ENCODE measurements at places on chromosomes 13 and 19. TPM values are rescaled to one million over a fixed set of nuclear protein-coding genes. Genes with fewer than 3 reads are reported as not detected.

DNA sequence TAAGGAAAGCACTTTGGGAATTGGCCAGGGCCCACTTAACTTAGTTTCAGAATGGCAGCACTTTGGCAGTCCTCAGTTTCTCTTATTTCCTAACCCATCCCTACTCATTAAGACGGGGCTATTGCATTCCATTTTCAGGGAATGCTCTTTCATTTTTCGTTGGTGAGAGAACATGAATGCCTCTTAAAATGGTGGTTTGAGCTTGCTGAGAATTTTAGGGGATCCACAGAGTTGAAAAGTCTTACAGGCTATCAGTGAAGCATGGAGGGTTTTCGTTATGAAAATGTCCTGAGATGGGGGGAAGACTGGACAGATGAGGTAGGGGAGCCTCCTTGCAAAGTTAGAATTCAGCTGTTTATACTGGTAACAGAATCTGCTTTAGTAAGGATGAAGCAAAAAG, 71.4 kb downstream of the LRCH1 start:
- no peak for DNase-seq

DNA sequence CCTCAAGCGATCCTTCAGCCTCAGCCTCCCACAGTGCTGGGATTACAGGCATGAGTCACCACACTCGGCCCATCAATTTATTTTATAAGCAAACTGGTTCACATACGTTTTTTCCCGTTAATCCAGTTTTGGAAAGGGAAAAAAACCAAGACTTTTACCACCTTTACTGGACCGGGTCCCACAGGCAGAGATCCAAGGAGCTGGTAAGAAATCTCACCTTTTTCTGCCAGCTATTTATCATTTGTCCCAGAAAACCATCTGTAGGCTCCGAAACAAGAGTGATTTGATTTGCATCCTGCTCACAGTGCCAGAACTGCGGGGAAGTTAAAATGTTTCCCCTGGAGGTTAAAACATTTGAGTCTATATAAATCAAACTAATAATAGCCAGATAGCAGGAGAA, 6.3 kb upstream of the FUT2 start:
- no peak for DNase-seq

- no peak for DNase-seq
Observed at GRCh38 chr13:111953546-111954178, 113.3 kb upstream of the SOX1 start.

- DNase-seq: no peak
Observed at GRCh38 chr19:5333581-5334365, 6.8 kb downstream of the PTPRS start.

- DNase-seq: peak; percentile 36
Observed at GRCh38 chr19:43470288-43470687, 4.9 kb upstream of the LYPD3 start.

DNA sequence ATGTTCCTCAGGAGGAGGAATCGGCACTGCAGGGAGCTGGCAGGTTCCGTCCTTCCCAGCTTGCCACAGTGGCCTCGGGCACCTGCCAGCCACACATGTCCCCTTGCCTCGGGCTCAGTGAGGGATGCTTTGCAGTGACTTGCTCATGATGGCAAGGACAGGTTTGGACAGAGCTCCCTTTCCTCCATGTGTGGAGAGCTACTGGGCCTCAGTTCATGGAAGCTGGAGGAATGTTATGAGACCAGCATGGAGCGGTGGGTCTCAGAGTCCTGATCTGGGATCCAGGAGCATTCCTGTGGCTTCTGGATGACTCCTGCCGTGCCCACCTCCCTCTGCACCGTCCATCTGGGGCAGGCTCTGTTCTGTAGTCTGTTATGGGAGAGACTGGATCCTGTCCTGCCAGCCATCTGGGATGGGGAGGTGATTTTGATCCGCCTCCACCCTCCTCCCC, 59.2 kb downstream of the SIPA1L3 start:
- peak; percentile 75 for DNase-seq

- peak; percentile 61 for DNase-seq
Observed at GRCh38 chr13:44293908-44294735, 79.5 kb upstream of the SERP2 start.

- DNase-seq: no peak
Observed at GRCh38 chr13:28624707-28625432, 34.1 kb upstream of the POMP start.

DNA sequence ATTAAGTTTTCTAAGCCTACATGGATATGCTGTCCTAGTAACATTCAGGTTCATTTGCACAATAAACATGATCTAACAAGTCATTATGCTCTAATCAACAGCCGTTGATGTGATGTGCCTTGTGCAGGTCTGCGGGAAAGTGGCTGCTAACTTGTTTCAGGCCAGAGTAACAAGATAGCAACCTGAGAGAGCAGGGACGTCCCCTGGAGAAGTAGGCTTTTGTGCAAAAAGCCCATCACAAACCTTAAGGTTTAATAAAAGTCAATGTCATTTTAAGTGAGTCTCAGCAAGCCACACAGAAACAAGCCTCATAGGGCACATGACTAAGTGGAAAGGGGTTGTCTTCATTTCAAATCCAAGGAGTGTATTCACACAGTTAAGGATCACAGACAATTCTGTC, 17.6 kb downstream of the FOXO1 start:
- no peak for DNase-seq

DNA sequence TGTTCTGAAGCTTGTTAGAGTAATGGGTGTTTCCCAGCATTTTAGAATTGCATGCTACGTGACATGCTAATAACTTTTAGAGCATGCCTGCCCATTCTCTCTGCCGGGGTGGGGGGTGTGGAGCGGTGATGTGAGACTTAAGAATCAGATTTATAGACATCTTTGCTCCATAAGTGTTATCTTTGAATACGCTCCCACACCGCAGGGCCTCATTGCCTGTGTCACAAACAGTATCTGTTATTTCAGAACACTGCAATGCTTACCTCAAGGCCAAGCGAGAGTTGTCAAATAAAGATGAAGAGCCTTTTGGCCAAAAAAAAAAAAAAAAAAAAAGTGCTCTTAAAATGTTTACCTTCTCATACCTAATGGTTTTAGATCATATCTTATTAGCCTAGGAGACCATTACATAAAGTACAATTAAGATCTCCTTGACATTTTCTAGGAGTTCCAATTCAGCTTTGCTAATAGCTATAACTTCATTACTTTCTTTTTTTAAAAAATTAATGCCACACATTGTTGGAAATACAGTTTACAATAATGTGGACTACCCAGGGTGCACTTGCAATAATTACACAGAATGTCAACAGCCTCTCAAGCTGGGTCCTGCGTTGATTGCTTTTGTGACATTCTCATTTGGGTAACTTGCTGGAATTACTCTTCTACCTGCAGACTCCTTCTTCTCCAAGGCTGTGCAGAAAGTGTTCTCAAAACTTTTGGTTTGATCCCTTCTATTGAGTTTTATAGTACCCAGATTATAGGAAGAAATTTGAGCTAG, 525.3 kb downstream of the KLF12 start:
- no peak for DNase-seq

DNA sequence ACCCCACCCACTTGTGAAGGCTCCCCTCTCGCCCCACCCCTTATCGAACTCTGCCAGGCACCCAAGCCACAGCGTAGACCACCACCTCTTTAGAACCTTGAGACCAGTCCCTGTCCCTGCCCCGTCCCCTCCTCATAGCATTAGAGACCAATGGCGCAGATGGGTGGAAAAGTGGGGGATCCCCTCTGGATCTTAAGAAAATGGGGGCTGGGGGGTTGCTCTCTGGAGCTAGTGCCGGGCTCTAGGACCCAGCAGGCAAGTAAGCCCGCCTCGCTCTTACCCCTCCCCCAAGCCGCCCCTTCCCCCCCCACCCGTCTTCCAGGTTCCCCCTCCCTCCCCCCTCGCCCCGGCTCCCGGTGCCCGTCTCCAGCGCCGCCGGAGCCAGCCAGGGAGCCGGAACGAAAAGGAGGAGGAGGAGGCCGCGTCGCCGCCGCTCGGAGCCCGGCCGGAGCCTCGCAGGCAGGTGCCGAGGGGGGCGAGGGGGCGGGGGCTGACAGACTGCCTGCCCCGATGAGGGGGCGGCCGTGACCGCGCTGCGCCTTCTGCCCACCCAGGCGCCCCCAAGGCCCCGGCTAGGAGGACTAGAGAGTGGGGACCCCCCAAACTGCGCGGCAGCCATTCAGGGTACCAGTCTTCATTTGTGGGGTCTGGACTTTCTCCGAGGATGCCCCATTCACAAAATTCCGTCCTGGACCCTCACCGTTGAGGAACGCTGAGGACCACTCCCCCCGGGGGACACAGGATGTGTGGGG, at the start of gene SPRED3:
TSS of gene SPRED3 (plus strand) at position 349 of the 752 bp plus-strand sequence. CDS start 1,606 bp downstream, outside the sequence.
- peak; percentile 79 for DNase-seq

GRCh38 chr13:95118541-95119324, 182.5 kb downstream of the ABCC4 start:
- no peak for DNase-seq

SLC7A9 gene
- 0.08 TPM for polyA plus RNA-seq

PRTN3 gene
- not detected for polyA plus RNA-seq

ELAVL3 gene
- not detected for polyA plus RNA-seq
